ENCODE measurements at places on chromosomes 13 and 19. TPM values are rescaled to one million over a fixed set of nuclear protein-coding genes. Genes with fewer than 3 reads are reported as not detected.

LILRB5 gene
- total RNA-seq: not detected

DNAJC15 gene
- 20.5 TPM for total RNA-seq

TEKTIP1 gene
- total RNA-seq: not detected

CACNA1A gene
- total RNA-seq: 0.09 TPM

KCTD15 gene
- total RNA-seq: 51.9 TPM

LHB gene
- total RNA-seq: 0.19 TPM

CBY2 gene
- total RNA-seq: not detected

FGF22 gene
- not detected for total RNA-seq

ZNF565 gene
- total RNA-seq: 4.2 TPM

POLR2E gene
- 122 TPM for total RNA-seq

DACT3 gene
- 0.19 TPM for total RNA-seq

CGB8 gene
- total RNA-seq: not detected

ZNF540 gene
- under 0.01 TPM for total RNA-seq

LACC1 gene
- 4.4 TPM for total RNA-seq

ZNF675 gene
- total RNA-seq: 8.8 TPM

TUBA3C gene
- not detected for total RNA-seq

PLPP2 gene
- total RNA-seq: 20.0 TPM

PABPC3 gene
- total RNA-seq: 0.09 TPM

CDX2 gene
- total RNA-seq: not detected

SLITRK1 gene
- not detected for total RNA-seq
